ENCODE measurements at places on chromosomes 4 and X.

DNA sequence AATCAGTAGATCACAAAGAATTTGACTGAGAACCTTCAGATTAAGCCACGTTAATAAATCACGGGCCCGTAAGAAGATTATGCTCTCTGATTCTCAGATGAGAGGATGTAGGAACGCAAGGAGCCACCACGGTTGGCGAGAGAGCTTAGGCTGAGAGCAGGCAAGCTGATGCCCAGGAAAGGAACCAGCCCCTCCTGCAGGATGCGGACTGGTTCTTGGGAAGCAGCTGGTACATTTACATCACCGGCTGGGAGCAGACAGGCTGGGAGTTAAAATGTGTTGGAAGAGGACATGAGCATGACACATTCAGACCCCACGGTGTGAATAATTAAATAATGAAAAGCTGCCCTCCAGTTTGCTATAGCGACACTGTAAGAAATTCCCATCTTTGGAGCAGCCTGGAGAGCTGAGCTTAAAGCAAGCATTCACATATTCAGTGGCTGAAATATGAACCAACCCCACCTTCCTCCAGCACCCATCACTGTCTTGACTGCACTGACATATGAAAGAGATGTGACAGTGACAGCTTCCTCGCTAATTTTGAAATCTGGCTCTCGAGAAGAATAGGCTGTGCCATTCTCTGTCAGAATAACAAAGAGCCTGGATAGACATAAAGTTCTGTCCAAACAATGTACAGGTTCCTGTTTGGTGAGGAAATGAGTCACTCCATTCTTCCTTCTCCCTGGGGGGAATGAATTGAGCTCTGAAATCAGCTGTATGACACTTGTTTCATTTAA, 33.1 kb downstream of the LNX1 start:
- peak; percentile 80 for DNase-seq

- DNase-seq, result no peak
Measured at GRCh38 chr4:32037399-32037798, 1317.2 kb downstream of the PCDH7 start.

GRCh38 chr4:183118141-183118540, 19.1 kb downstream of the WWC2 start:
- no peak for DNase-seq

DNA sequence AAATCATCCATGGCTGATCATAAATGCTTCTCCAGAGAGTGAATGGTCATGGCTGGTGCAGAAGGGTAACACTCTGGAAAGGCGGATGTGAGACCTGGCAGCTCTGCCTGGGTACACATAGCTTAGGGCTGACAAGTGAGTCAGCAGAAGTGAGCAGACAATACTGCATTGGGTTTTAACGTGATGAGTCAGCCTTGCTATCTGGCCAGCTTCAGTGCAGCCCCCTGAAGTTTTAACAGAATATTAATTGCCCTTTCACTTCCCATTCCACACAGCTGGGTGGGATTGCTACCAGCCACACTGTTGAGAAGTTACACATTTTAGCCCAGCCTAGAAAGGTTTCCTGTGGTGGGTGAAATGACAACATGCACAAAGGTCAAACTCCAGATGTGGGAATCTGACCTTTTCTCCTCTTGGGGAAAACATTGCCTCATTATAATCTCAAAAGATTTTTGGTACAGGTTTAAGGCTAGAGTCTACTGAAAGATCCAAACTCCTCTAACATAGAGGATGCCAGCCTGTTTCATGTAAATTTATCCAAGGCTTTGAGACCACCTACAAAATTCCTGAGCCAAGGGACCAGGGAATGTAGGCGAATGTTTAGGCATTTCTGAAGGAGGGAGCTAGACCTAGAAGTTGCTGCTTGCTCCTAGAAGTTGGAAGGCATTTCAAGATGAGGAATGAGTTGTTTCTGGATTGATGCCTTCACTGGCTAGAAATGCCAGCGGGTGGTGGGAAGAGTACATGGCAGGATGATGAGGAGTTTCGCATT, 230.3 kb upstream of the PGRMC2 start:
- DNase-seq, result no peak

- no peak for DNase-seq
Measured at GRCh38 chr4:47499700-47500099, 14.6 kb downstream of the ATP10D start.

DNA sequence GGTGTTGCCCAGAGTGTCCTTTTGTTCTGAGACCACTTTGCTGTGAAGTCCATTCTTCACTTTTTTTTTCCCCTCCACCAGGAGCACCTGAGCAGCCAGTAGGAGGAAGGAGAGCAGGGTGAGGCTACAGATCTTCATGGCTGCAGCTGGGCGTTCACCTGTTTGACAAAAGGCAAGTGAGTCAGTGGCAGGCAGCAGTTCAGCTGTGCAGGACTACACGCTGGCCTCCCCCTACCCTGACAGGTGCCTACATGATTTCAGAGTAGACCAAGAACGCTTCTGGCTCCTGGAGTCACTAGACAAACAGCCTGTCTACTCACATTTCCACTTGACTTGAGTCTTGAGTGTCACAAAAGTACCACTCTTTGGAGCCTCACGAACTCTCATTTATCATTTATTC, 2.0 kb downstream of the FGFBP1 start:
- DNase-seq, result no peak

GRCh38 chr4:44162538-44163270, 285.9 kb downstream of the KCTD8 start:
- DNase-seq, result no peak

- no peak for DNase-seq
Measured at GRCh38 chr4:52244848-52245247, 193.7 kb downstream of the SPATA18 start.

DNA sequence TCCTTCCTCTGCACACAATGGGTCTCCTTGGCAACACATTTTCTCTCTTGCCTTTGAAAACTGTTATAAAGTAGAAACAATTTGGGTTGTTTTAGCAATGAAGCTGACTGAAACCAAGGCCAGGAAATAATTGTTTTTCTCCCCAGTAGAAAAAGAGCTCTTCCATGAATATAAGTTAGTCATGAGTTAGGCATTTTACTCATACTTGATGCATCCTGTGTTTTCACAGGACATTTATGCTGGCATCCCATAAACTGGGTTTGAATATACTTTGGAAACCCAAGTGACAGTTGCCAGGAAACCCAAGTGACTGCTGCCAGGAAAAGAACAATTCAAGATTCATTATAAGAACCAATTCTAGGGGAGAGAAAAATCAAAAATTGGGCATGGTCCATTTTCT, 128.6 kb upstream of the NPY2R start:
- no peak for DNase-seq

DNA sequence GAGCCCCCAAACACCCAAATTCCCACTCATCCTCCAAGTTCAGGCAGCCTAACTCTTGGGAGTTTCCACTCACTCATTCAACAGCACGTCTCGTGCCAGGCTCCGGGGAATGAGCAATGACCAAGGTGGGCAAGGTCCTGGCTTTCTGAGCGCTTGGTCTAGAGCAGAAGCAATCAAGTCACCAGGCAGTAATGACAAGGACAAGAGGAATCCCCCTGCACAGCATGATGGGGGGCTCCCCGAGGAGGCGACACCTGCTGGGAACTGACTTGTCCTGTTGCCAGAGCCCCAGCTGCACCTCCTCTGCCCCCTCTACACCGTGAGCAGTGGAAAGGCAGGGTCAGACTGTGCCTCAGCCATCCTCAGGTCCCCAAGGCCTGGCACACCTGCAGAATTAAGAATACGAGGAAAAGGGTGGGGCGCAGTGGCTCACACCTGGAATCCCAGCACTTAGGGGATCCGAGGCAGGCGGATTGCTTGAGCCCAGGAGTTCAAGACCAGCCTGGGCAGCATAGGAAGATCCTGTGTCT, 25.7 kb upstream of the MRFAP1 start:
- no peak for DNase-seq

DNA sequence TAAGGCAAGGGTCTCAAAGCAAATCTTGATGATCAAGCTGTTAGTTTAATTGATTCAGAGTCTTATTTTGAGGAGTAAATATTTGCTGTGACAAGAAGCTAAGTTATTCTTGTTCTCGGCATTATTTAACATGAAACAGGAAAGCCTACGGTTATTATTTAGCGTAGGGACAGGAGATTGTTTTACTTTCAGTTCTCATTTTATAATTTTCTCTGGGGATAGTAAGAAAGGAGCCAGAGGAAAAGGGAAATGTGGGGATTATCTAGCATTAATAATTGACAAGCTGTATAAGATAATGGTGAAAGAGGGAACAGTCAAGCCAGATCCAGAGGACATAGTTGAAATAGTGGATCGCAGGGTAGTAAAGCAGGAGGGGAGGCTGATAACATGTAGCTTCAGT, 39.7 kb upstream of the PARM1 start:
- no peak for DNase-seq

DNA sequence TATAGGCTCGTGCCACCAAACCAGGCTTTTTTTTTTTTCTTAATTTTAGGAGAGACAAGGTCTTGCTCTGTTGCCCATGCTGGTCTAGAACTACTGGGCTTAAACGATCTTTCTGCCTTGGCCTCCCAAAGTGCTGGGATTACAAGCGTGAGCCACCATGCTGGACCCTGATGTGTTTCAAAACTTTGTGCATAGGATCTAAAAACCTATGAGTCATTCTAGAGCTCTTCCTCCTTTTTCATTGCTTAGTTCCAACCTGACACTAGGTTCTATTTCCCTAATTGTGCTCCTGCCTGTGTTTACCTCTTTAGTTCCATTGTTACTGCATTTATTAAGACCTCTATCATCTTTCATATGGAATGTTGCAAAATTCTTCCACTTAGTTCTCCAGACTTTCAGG, 57.3 kb downstream of the HPGD start:
- no peak for DNase-seq

GRCh38 chr4:109801895-109802319, at the start of gene CFI:
Gene CFI, minus strand, starts transcription at chr4:109801999. Its CDS starts 28 bp downstream, at chr4:109801971.
- no peak for DNase-seq
